ENCODE measurements at places on chromosomes 5 and 9.

DNA sequence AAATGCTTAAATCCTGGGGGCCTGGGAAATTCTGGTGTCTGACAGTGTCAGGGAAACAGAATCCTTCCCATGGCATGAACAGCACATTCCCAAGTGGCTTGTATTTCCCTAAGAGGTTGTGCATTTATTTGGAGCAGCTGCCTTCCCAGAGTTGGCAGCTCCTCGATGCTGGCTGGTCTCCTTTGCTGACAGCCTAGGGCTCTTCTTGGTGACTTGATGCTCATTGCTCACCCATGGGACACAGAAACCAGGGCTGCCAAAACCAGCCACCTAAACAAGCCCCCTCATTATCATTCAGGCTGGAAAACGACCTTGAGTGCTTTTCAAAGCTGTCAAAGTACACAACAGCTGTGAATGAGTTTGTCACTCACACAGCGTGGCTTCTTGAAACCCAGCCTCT is 24.2 kb downstream of the ENHO start:
- no peak for DNase-seq

DNA sequence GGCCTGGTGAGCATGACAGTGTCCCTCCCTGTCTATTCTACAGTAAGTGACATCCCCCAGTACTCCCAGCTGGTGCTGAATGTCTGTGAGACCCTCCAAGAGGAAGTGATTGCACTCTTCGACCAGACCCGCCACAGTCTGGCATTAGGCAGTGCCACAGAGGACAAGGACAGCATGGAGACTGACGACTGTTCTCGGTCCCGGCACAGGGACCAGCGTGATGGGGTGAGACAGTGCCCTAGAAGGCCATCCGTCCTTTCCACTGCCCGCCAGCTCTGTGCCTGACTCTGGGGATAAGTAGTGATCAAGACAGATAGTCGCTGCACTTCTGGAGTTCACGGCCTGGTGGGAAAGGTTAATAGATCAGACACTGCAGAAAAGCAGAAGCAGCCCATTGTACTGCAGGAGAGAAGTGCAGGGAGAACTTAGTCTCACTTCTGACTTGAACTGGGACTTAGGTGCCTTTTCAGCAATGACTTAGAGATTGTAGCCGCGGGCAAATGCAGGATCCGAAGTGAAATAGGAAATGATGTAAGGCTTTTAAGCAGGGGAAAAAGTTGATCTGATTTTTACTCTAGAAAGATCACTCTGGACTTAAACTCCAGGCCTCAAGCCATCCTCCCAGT is 28.4 kb downstream of the SH3GLB2 start:
- no peak for DNase-seq

DNA sequence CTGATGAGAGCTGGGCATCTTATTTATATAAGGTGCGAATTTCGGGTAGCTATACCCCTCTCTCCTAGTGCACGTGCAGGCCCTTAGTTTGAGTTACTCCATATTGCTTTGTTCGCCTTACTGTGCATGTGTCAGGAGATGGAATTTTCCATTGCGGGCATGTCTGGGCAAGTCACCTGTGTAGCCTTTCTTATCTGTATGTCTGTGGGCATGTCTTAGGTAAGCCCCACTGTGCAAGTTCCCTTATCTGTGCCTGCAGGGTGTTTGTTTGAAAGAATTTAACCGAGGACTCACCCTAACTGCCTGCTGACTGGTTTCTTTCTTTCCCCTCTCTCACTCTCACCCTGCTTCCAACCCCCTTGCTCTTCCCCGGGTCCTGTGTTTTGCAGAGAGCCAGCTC is 140.7 kb upstream of the RANBP3L start:
- DNase-seq: no peak

DNA sequence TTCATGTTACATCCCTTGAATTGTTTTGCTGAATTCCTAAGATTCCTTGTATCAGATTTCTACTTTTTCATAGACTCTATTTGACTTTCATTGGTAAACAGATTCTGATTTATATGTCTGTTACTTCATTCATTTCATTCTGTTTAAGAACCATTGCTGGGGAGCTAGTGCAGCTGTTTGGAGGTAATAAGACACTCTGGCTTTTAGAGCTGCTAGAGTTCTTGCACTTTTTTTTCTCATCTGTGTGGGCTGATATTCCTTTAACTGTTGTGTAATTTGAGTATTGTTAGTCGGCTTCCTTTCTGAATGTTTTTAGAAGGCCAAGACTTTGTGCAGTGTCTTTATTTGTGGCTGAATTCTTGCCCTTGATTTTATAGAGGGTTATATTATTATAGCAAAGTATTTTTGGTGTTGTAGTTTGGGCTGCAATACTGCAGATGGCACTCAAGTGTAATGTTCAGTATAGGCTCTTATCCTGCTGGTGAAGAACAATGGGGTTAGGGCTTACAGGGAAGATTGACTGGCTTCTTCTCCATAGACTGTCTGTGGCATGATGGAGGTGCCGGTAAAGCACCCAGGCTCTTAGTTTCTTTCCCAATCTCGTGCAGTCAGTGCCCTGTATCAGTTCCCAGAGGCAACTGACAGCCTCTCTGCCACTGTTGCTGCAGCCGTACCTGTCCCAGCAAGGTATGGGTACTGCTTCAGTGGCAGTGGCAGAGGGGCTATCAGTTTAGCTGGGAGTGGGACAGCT is 162.2 kb downstream of the OXCT1 start:
- DNase-seq: no peak

DNA sequence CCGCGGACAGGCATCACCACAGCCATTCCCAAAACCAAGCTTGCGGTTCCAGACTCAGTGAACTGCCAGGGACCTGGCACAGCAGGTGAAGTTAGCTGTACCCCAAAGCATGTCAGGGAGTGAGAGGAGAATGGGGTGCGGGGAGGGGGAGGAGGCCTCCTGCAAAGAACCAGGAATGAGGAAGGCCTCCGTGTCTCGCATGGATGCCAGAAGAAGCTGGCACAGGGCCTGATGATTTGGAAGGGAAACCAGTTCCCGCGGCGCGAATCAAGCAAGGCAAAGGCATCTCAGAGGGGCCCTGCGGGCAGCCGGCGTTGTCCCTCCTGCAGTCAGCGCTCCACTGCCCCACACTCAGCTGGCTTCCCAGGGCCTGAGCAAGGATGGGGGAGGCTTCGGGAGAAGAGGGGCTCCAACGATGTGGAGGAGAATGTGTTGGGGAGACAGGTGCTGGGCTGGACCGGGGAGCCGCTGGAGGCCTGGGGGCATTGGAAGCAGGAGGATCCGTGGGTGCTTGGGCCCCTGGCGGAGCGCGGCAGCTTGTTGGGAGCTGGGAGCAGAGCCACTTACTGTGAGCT is 14.6 kb downstream of the SLC9A3 start:
- DNase-seq: no peak

GRCh38 chr9:5278486-5278885 is 26.0 kb downstream of the RLN2 start:
- no peak for DNase-seq

GRCh38 chr5:54541823-54542783 is 24.5 kb downstream of the SNX18 start:
- DNase-seq: no peak

- no peak for DNase-seq
These were observed 7.7 kb upstream of the TSLP start for GRCh38 chr5:111063709-111064322.

DNA sequence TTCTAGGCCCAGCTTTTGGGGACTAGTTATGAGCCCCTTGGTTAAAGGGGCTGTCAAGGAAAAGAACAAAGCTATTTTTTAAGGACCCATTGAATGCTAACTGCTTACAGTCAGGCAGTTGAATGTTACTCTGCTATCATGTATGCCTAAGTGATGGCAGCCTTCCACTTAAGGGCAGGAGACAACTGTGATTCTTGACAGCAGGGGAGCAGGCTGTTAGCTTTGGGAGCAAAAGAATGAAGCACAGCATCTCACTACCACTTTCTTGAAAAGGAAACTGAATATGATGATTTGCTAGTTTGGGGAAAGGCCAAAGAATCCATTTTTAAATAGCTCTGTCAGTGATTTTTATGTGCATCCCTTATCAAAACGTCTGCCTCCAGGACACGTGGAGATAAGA is 221.6 kb downstream of the SH3GL2 start:
- DNase-seq: no peak

GRCh38 chr9:87701931-87702421 is 23.9 kb upstream of the CTSL start:
- no peak for DNase-seq

- DNase-seq: no peak
These were observed 398.5 kb upstream of the RPS23 start for GRCh38 chr5:82676661-82677060.

DNA sequence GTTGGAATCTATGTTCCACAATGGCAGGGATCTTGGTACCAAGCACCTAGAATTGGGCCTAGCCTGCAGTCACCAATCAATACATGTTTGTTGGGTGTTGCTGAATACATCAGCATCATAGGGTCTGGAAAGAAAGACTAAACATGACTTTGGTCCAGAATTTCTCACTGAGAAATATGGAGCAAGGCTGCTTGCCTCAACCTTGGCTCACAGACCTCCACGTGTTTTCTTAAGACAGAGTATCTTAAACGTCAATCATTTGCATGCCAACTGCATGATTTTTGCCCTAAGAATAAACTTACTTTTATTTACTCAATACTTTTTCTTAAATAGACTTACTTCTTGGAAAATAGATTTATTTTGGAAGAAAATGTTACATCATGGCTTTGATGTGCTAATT is 22.7 kb upstream of the TRAF1 start:
- DNase-seq: no peak

DNA sequence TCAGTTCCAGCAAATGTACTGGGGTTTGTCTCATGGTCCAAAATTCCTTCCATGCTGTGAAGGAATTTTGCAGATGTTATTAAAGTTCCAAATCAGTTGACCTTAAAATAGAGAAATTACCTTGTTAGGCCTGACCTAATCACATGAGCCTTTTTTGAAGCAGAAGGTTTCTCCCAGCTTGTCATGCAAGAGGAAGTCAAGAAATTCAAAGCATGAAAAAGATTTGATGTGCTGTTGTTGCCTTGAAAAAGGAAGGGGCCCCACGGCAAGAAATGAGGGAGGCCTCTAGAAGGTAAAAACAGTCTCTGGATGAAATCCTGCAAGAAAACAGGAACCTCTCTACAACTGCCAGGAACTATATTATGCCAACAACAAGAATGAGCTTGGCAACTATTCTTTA is 24.2 kb upstream of the HAPLN1 start:
- DNase-seq: no peak

DNA sequence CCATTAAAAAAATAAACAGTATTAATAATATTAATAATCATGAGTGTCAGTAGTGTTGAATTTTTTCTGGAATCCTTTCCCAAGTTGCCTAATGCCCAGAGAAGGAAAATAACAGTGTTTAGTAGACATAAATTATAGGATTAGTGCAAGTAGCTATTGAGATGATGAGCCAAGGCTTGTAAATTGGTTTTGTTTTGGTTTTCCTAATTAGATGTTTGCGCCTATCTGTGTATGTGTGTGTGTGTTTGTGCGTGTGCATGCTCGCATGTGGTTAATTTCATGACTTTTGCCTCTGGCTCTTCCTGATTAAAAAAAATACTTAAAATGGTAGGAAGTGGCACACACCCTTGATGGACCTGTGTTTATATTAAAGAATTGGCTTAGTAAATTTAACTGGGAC is 55.4 kb downstream of the FXN start:
- DNase-seq: no peak

GRCh38 chr5:115419846-115420585 is 123.6 kb upstream of the CCDC112 start:
- no peak for DNase-seq

GRCh38 chr5:88808153-88808552 is 74.8 kb downstream of the MEF2C start:
- no peak for DNase-seq

- DNase-seq: no peak
These were observed 140.2 kb downstream of the HSD17B3 start for GRCh38 chr9:96161819-96162218.

GRCh38 chr5:10695055-10695649 is 65.9 kb downstream of the DAP start:
- DNase-seq: peak; percentile 50

DNA sequence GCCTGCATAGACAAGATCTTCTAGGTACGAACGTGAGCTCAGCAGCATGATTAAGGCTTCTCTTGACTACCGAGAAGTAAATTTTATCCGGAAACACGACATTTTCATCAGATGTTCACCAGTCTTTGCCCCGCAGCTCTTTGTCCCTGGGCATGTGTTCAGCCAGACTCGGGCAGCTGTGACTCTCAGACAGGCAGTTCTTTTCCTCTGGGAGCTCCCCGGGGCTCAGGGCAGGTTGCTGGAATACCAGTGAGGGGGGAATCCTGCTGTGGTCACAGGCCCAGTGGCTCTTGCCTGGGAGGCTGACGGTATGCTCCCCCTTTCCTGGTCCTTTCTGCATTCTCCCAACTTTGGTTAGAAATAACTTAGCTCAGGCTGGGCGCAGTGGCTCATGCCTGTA is 186.1 kb downstream of the GNA14 start:
- no peak for DNase-seq

DNA sequence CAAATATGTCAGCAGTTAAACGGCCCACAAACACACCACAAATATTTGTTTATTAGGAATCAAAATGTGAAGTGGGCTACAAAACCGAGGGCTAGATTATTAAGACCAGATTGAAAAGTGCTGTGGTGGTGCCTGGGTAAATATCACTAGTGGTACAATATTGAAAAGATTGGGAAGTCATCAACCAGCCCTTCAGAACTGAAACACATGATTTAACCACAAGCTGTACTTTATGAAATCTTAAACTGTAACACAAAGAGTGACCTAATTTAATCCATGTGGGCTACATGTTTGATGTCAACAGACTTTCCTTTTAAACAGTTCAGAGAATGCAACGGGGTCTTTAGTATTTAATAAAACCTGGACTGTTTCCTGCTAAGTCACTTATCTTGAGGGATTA is 182.3 kb downstream of the SPATA31D1 start:
- no peak for DNase-seq

- no peak for DNase-seq
These were observed 499.2 kb upstream of the COX7C start for GRCh38 chr5:86118542-86118941.

GRCh38 chr9:75903785-75904360 is 13.4 kb downstream of the PCSK5 start:
- no peak for DNase-seq

DNA sequence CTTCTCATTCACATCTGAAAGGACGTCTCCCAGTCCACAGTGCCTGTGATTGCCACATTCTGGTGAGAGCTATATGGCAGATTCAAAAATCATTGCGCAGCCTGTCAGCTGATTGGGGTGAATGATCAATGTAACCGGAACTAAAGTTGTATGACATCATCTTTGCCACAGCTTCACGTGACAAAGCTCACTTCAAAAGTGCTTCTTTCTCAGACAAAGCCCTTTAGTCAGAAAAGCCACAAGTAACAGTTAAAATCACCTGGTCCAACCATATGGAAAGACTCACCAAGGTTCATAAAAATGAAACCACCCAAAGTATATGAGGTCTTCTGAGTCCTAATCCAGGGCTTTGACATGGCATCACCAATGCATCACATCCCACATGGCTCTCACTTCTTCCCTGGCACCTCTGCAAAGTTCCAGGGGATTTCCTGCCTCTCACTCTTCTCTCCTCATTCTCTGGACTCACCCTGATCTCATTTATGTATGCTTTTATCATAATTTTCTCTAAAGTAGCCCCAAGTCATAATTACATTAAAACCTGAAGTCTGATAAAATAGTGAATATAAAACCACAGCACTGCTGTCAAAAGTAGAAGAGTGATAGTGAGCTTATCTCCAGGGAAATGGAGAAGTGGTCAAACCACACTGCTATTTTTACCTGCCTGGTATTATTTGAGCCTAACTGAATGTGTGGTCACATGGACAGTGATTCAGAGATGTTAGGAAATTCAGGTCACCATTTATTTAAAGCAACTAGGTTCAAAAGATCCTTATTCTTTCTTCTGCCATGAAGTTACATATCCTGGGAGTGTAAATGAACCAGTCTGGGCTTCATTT is 193.1 kb upstream of the PTGER4 start:
- no peak for DNase-seq

- peak; percentile 62 for DNase-seq
These were observed 25.6 kb upstream of the ANKRD33B start for GRCh38 chr5:10538103-10538788.
